Activated T-cell treated with anti-CD3 and anti-CD28 coated beads, Interleukin-2, amount 50 U/mL, for 72 hours (primary cell): ENCODE measurements at places on chromosomes 7 and 10. TPM values are rescaled to one million over a fixed set of nuclear protein-coding genes. Genes with fewer than 3 reads are reported as not detected.

Gene PILRA
- total RNA-seq = 14.1 TPM

Gene TEX47
- total RNA-seq = not detected

Gene FAM25C
- total RNA-seq = not detected

Gene NANOS1
- 0.37 TPM for total RNA-seq

Gene PNLIPRP2
- not detected for total RNA-seq

Gene FLNC
- 0.07 TPM for total RNA-seq

Gene HOGA1
- not detected for total RNA-seq

Gene MRC1
- 0.14 TPM for total RNA-seq

Gene DIP2C
- total RNA-seq = 1.6 TPM

Gene TMEM236
- total RNA-seq = 0.58 TPM

Gene NRCAM
- 4.1 TPM for total RNA-seq

Gene CYP26C1
- total RNA-seq = 0.05 TPM

Gene UNCX
- total RNA-seq = not detected
